AG20443 (cell line): ENCODE measurements at places on chromosomes 3 and 15.

- no peak for DNase-seq
Measured at GRCh38 chr3:40720341-40720740, 195.6 kb downstream of the ZNF621 start.

DNA sequence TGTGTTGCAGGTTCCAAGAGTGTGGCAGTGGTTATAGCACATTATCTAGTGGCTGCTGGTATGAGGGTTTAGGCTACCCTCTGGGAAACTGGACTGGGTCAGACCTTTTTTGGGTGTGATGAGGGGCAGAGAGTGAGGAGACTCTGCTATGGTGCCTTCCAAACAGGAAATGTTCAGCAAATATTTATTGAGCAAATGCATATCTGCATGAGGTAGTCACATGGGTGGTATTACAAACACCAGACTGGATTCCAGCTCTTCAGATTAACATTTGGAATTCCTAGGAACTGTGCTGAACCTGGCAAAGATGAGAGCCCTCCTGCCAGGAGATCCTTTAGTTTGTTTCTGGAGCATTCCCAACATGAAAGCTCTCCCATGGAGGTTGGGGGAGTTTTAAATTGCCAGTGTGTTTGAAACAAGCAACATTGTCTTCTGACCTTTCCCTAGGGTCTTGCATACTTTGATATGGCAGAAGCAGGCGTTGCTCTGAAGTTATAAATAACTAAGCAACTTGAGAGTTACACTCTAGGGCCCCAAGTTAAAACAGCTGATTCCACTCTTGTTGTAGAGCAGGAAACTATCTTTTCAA, 341.2 kb upstream of the C2CD4B start:
- DNase-seq, result peak; percentile 70

DNA sequence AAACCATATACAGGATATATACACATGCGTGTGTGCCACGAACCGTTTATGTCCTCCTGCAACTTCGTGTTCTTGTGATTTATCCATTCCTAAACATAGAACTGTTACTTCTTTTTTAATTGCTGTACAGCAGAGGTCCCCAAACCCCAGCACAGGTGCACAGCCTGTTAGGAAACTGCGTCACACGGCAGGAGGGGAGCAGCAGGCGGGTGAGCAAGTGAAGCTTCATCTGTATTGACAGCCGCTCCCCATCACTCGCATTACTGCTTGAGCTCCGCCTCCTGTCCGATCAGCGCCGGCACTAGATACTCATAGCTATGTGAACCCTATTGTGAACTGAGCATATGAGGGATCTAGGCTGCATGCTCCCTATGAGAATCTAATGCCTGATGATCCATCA, 34.9 kb upstream of the NRROS start:
- no peak for DNase-seq

- DNase-seq, result no peak
Measured at GRCh38 chr15:77874063-77874462, 203.4 kb downstream of the TBC1D2B start.

DNA sequence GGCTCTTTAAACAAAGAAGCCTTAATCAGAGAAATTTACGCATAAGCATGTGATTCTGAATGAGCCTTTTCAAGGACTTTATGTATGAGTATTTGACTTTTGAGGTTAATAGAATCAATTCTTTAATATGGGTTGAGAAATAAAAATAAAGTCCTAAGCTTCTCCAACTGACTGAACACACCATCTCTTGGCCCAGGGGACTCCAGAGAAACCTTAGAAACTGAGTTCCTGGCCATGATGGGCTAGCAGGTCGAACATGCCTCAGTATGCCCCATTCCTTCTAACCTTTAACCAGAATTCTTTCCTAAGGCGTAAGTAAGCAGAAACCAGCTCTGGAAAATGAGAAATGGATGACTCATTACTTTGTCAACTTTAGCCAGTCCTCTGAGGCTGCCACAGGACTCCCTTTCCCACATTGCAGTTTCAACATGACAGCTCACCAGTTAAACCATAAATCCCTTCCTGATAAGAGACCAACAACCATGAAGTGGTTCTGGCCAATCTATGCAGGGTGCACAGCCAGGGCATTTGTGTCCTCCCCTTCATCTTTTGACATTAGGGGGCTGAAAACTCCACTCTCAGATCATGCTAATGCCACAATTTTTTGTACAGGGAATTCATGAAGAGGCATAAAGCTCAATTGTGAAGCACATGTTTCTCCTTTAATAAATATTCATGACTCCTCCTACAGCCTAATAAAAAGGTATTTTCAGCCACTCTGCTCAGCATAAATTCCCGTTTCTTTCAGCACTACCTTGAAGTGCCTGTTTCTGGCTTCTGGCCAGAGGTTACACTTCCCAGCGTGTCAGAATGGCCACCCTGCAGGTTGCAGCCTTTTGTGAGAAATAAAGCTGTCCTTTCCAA, 33.3 kb downstream of the TM4SF18 start:
- peak; percentile 78 for DNase-seq

- no peak for DNase-seq
Measured at GRCh38 chr3:106249159-106249558, 380.3 kb upstream of the CBLB start.

DNA sequence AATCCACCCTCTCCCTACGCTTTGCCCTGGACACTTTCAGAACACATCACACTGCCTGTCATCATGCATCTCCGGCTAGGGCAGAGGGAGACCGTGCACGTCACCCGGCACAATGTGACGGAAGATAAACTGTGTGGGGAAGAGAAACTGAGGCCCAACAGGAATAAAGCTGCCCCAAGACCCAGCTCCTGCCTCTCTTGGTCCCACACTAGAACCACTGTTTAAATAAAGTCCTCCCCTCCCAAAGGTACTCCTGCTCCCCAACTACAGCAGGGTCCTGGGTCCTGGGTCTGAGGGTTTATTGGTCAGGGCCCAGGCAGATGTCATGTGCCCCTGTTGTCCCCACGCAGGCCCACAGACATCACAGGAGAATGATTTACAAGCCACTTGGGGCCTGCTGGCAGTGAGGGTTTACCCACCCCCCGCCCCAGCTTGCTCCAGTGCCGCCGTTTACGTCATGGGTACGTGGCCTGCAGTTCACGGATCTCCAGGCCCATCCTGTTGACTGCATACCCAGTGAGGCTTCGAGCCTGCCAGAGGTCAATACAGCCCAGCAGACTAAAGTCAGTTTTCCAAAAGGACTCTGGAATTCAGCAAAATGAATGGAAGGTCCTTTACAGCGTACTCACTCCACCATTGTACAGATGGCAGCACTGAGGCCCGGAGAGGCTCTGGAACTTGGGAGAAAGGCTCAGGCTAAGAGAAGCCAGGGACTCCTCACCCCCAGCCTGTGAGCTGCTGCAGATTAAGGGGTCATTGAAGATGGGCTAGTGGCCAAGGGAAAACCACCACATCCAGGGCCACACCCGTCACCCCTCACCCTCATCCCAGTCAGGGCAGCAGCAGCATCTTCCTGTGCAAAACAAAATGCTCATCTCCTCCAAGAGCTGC, 23.2 kb downstream of the ALS2CL start:
- DNase-seq, result no peak

DNA sequence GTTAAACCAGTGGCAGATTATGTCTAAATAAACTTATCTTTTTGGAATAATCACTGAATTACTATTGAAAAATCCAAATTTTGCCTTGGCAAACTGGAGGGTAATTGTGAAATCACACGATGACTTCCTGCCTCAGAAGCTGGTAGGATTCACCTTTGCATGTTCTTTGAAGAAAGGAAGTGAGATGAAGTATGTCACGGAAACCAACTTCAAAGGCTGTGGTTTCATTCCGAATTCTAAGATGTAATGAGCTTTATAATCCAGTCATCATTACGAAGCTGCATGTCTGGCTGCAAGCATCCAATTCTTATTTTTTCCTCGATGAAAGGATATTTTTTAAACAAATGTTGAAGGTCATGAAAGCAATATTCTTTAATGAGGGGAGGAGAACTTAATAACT, 15.0 kb upstream of the ZBED2 start:
- no peak for DNase-seq

DNA sequence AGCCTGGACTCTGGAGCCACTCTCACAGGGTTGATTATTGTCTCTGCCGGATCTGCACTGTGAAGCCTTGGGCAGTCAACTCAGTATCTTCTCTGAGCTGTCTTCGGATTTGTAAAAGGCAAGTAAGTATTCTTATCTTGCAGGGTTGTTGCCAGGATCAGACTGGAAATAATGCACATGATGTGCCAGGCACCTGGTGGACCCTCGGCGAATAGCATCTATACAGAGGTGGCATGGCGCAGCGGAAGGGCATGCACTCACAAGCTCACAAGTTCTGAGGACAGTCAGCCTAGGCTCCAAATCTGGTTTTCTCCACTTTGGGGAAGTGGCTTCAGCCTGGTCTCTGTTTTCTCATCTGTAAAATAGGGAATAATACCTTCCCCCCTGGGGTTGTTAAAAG, 113.9 kb downstream of the SRGAP3 start:
- DNase-seq, result no peak

GRCh38 chr3:141071681-141072260, 20.6 kb downstream of the SPSB4 start:
- DNase-seq, result no peak

- DNase-seq, result no peak
Measured at GRCh38 chr3:66363148-66363547, 137.7 kb downstream of the LRIG1 start.

DNA sequence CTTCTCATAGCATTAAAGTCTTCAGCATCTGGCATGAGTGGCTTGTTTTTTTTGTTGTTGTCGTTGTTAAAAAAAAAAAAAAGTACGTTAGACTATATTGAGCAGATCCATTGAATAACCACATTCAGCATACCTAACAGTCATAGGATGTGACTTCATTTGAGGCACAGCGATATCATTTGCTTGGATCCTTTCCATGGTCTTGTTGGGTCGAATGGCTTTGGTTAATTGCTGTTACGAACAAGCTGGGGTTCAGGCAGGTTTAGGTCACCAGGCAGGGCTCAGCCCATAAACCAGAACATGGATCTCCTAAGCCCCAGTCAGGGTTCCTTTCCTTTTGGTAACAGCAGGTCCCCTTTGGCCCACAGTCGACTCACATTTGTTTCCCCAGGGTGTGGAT, 76.2 kb downstream of the POLR2M start:
- no peak for DNase-seq

DNA sequence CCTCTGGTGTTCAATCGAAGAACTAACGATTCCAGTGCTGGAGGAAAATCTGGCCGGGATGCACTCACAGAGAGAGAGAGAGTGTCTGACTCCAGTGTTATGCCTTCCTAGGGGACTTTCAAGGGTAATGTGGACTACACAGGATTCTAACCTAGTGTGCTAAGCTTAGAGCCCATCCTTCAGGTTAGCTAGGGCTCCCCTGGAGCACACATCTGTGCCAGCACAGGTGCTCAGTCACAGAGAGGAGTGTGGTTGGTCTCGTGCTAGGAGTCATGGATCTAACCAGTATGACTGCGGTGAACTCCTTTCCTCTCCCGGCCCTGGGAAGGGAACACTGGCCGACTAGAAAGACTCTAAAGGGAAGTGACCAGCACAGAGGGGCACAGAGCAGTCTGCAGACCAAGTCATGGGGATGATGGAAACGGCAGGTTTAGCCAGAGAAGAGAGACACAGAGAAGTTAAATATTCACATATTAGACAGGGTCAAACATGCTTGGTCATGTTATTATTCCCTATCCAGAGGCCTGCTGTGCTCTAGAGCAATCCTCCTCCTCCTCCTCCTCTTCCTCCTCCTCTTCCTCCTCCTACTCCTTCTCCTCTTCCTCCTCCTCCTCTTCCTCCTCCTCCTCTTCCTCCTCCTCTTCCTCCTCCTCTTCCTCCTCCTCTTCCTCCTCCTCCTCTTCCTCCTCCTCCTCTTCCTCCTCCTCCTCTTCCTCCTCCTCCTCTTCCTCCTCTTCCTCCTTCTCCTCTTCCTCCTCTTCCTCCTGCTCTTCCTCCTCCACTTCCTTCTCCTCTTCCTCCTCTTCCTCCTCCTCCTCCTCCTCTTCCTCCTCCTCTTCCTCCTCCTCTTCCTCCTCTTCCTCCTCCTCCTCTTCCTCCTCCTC, 280.3 kb downstream of the XXYLT1 start:
- DNase-seq, result no peak

DNA sequence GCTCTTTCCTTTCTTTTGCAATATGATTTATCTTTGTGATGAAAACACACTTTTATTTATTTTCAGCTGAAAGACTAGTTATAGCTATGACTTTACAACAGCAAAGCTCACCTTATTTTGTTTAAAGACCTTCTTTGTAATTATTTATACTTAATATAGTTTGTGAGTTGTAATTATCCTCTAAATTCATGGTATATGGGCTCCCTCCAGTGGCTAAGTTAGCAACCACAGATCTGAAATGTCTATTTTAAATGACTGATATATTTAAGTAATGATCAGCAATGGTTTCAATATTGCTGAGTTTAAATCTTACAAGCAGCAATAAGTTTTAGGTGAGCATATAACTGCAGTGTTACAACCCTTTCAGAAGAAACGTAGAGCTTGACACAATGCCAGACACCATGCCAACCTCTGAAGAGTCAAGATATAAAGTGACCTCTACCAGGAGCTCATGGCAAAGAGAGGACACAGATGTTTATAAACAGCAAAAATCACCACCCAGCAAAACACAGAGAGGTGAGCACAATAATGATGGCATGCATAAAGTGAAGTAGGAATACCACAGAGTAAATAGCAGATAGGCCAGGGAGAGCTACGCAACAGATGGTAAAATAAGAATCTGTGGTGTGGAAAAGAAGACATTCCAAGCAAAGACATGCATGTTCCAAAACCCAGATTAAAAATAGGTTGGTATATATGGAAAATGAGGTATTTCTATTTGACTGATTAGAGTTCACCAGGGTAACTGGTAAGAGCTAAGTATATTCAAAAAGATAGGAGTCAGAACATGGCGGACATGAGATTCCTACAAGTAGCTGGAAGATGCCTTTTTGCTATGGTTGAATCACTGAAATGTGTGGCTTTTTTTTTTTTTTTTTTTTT, 143.7 kb upstream of the ZNF385D start:
- peak; percentile 15 for DNase-seq

DNA sequence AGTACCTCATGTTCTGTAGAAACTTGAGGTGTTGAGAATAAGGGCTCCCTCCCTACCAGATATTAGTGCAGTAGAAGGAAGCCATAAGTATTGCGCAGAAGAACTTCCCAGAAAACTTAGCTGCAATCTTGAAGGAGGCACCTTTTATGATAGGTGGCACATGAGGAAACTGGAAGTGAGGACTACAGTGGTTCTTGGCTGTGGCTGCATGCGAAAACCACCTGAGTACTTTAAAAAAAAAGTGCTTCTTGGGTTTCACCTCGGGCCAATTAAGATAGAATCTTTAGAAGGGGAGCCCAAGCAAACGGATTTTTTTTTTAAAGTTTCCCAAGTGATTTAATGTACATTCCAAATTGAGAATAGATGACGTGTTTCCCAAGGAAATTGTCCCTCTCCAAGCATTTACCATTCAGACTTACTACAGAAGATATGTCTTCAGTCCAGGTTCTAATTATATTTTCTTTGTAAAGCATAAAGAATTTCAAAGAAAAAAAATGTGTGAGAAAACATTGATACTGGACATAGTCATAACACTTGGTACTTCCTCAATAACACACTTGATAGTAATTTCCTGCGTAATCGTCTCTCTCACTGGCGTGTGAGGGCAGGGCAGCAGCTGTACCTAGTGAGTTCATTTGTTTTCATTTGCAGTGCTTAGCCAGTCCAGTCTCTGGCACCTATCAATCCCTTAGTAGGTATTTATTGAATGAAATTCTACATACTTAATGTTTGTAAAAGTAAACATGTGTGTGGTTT, 12.3 kb upstream of the NR1I2 start:
- peak; percentile 34 for DNase-seq
